LHCN-M2 (cell line): ENCODE measurements at places on chromosomes 12 and 14.
A peak's percentile ranks its signal among the peaks of the same experiment; 100 is the strongest.

GRCh38 chr12:42490261-42490842, 99.2 kb downstream of the PRICKLE1 start:
- DNase-seq, result no peak

- DNase-seq, result peak; percentile 32
Measured at GRCh38 chr14:72401632-72402376, 469.6 kb downstream of the RGS6 start.

- DNase-seq, result no peak
Measured at GRCh38 chr12:12425001-12425400, 68.1 kb downstream of the BORCS5 start.

DNA sequence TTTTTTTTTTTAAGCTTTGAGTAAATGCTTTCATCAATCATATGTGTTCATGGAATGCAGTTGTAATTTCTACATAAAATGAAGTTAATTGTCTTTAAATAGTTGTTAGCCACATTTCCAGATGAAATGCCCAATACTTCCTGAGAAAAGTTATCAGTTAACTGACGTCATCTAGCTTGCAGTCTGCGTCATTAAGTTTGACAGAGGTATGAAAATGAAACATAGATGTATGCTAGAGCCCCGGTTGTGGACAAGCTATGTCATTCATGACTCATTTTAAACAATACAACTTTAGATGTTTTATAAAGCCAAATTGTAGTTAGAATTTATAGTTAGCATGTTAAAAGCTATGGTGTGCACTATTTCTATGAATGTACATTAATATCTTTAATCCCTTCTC, 90.7 kb downstream of the PLEKHA5 start:
- no peak for DNase-seq

DNA sequence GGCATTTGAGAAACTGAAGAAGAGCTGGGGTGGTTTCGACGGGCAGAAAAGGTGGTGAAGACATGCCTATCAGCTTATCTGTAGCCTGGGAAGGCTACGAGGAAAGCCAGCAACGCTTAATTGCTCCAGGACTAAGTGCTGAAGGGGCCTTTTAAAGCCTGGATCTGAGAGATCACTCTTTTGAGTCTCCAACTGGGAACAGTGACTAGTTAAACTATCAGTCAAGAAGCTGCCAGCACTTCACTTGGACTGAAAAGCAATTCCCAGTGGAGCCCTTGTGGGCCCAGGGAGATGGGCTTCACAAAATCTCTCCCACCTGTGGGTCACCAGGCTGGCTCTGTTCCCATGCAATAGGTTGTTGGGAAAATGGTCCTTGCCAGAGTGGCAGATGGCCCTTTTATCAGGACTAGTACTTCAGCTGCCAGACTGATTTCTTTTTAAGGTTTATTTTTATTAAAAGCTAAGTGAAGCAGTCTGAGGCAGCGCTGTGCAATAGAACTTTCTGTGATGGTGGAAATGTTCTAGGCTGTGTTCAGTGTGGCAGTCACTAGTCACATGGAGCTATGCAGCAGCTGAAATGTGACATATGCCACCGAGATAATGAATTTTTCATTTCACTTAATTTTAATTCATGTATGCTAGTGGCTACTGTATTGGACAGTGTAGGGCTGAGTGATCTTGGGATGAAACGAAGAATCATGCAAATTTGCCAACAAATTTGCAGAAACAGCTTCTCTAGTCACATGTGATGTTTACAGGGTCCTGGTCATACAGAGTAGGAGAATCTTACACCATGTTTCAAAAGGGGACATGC, 276.8 kb downstream of the PCNX1 start:
- no peak for DNase-seq

GRCh38 chr14:101460986-101461750, 100.1 kb upstream of the DIO3 start:
- no peak for DNase-seq

DNA sequence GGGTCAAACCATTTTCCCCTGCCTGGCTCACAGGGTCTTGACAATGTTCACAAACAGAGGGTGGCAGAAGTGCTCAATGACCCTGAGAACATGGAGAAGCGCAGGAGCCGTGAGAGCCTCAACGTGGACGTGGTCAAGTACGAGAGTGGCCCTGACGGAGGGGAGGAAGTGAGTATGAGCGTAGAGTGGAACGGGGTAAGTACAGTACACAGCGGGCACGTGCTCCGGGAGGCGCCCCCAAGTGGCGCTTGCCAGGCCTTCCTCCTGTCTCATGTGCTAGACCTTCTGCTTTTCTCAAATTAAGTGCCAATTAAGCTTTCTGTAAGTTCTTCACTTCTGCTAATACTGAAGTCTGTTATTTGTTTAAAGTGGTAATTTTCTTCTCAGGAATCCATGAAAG, 35.9 kb downstream of the XRCC3 start:
- DNase-seq, result no peak

GRCh38 chr12:56296295-56296694, 3.8 kb downstream of the CS start:
- DNase-seq, result peak; percentile 10

DNA sequence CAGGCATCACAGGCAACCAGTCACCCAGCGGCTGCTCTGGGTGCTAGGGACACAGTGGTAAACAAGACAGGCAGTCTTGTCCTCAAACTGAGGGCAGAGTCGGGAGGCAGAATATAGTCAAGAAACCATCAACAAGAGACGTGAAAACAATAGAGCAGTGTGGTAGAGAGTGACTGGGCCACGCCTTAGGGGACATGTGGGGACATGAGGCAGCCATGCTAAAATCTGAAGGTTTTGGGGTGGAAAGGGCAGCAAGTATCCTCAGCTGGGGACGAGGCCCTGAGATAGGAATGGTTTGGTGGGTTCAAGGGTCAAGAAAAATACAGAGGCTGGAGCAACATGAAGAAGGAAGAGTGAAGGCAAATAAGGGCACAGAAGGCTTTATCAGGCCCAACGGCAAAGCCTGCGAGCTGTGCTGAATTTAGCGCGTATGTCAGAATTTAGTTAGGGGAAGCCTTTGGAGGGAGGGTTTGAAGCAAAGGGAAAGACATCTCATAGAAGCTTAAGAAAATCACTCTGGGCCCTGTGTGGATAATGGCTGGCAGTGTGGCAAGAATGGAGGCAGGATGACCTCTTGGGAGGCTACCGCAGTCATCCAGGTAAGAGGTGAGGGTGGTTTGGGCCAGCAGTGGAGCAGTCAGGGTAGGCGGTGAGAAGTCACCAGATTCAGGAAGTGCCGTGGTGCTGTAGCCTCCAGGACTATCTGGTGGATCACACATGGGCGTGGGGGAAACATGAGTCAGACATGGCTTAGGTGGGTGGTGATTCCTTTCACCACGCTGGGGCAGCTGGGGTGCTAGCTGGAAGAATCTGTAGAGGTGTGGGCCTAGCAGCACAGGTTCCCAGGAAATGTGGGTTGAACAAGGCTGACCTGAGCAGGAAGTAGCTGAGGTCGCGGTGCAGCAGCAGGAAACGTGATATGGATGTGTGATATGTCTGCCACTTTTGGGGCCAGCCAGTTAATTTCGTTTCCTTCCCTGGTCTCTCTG, 3.0 kb downstream of the EVL start:
- DNase-seq, result peak; percentile 24

GRCh38 chr12:75658286-75658685, 146.9 kb upstream of the KRR1 start:
- no peak for DNase-seq

DNA sequence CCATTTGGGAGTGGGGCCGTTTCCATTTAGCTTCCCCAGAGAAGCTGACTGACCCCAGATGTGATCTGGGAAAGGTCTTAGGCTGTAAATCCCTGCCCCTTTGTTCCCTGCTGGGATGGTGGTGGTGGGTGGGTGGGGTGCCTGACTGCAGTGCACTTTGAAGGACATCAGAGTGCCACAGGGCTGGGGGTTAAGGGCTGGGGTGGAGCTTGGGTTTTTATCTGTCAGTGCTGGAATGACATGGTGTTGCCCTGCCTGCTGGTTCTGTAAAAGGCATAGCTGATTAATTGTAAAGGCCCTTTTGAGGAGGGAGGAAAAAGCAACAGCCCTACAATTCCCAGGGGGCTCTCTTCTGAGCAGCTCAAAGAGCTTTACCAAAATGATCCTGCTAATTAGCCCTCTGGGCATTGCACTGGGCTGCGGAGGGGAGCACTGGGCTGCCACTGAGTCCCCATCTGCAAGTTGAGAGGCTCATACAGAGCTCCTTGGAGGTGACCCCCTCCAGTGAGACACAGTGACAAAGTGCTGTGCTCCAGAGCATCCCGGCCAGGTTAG, 21.1 kb downstream of the PLEKHG3 start:
- DNase-seq, result no peak
